NCI-H82 (cell line): ENCODE measurements at places on chromosomes 5 and 9.

DNA sequence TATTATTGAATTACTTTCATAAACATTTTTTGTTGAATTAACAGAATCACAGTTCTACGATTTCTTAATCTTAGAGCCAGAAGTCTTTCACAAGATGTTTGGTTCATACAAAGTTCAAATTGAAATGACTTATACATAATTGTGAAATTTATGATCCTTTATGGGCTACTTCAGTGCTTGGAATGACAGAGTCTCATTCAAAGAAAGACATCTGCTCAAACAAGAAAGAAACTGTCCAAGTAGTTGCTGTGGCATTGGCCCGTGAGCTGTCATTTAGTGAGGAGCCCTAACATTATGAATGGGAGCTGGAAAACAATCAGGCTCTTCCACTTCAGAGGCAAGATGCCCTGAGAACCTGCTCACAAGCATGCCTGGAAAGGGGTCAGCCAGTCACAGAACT lies 63.4 kb downstream of the AUH start:
- no peak for DNase-seq

DNA sequence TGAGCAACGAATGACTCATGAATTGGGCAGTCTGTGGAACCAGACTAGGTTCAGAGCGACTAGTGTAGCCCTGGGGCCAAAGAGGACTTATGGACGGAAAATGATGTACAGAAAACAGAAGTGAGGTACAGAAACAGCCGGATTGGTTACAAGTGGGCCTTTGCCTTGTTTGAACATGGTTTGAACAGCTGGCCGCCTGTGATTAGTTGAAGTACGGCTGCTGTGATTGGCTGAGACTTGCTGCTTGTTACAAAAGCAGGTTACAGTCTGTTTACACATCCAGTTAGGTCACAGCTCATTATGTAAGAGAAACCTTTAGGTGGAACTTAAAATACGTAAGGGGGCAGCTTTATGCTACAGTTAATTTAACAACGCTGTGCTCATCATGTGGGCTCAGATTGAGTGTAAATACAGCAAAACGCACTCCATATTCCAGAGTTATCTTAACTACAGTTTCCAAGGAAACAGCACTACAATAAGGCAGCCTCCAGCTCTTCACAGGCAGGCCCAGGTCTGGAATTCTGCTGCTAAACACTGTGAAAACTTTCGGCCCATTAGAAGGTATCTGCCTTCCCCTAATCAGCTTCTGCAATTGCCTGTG lies 6.5 kb downstream of the AMACR start:
- peak; percentile 79 for DNase-seq

- DNase-seq = no peak
Measured at GRCh38 chr9:85142496-85142911, 473.0 kb downstream of the NTRK2 start.

DNA sequence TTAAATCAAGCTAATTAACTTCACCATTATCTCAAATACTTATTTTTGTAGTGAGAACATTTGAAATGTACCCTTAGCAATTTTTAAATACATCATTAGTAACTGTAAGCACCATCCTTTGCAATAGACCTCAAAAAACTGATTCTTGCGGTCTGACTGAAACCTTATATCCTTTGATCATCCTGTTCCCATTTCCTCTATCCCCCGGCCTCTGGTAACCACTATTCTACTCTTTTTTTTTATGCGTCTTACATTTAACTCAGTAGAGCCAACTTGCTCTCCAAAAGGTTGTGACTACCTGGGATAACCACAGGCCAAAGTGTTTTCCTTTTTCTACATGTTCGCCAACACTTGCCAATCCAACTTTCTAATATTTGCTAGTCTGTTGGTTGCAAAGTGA lies 106.1 kb downstream of the IRX1 start:
- no peak for DNase-seq

GRCh38 chr5:10533226-10533625 lies 30.6 kb upstream of the ANKRD33B start:
- peak; percentile 95 for DNase-seq

GRCh38 chr9:97568461-97569275 lies 64.5 kb downstream of the TSTD2 start:
- no peak for DNase-seq

- no peak for DNase-seq
Measured at GRCh38 chr5:136016945-136017530, 11.8 kb upstream of the TGFBI start.

DNA sequence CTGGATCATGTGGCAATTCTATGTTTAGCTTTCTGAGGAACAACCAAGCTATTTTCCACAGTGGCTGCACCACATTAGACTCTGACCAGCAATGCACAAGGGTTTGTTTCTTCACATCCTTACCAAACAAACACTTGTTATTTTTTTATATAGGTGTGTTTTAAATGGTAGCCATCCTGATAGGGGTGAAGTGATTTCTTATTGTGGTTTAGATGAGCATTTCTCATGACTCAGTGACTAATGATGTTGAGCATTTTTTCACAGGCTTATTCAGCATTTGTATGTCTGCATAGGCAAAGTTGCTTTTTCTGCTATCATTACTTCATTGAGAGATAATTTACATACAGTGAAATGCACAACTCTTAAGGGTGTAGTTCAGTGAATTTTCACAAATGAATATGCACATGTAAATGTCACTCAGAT lies 36.0 kb downstream of the ANKRD33B start:
- no peak for DNase-seq

GRCh38 chr5:154368041-154368800 lies 77.6 kb upstream of the SAP30L start:
- no peak for DNase-seq

GRCh38 chr5:1820381-1820780 lies 19.2 kb downstream of the NDUFS6 start:
- DNase-seq = peak; percentile 67

- DNase-seq = no peak
Measured at GRCh38 chr5:173886150-173886549, 2.0 kb upstream of the CPEB4 start.
